ENCODE measurements at places on chromosomes 4 and X. TPM values are rescaled to one million over a fixed set of nuclear protein-coding genes. Genes with fewer than 3 reads are reported as not detected.

Gene CXCL5
- total RNA-seq = 0.40 TPM

Gene ANK2
- 241 TPM for total RNA-seq

Gene BANK1
- 0.61 TPM for total RNA-seq

Gene CDS1
- 9.6 TPM for total RNA-seq

Gene MAGEE1
- total RNA-seq = 7.1 TPM

- peaks cover 16% of the 10 kb centered on the region for H3K4me1 ChIP-seq
- no peaks in the 10 kb centered on the region for H3K36me3 ChIP-seq
- peaks cover 8% of the 10 kb centered on the region for H3K27me3 ChIP-seq
- no peak overlapping the region for H3K27ac ChIP-seq
- peak; percentile 11 for DNase-seq
- no peak overlapping the region for H3K4me3 ChIP-seq
Measured at GRCh38 chrX:69387567-69388487, 116.3 kb upstream of the NALF2 start.

GRCh38 chr4:40232610-40233009 lies 35.8 kb downstream of the RHOH start:
- H3K36me3 ChIP-seq = no peaks in the 10 kb centered on the region
- no peaks in the 10 kb centered on the region for H3K4me1 ChIP-seq
- no peak for DNase-seq
- H3K27me3 ChIP-seq = no peaks in the 10 kb centered on the region
- H3K27ac ChIP-seq = no peak overlapping the region

DNA sequence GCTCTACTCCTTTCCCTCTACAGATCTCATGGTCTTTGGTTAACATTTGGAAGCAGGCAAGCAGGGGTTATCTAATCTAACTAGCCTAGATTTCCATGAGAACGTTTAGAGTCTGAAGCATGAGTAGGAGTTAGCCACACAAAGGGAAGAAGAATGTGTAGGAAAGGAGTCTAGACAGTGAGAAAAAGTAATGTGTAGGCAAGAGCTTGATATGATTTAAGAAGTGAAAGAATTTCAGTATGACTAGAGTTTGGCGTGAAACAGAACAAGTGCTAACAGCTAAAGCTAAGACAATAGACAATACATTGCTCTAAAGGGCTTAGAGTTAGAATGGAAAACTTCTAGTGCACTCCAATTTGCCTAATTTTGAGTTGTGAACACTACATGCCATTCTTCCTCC lies 10.8 kb downstream of the CXCL8 start:
- no peaks in the 10 kb centered on the region for H3K27me3 ChIP-seq
- H3K27ac ChIP-seq = no peak overlapping the region
- no peaks in the 10 kb centered on the region for H3K36me3 ChIP-seq
- H3K4me3 ChIP-seq = no peak overlapping the region
- no peak for DNase-seq

DNA sequence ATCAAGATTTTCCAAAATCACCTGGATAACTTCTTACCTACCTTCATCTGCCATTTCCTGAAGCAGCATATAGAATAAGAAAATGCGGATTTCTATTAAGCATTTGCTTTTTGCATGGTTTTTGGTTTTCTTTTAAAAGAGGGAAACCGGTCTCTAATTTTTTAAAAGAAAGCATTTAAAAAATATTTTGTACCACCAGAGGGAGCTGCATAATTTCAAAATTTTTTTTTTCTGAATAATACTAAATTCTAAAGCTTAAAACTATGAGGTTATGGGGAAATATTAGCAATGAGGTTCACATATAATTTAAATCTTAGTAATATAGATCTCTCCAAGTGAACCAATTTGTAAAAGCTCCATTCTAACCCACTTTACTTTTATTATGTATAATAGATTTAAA lies 137.7 kb upstream of the TENT5D start:
- no peaks in the 10 kb centered on the region for H3K36me3 ChIP-seq
- H3K4me3 ChIP-seq = no peak overlapping the region
- DNase-seq = no peak
- H3K4me1 ChIP-seq = no peaks in the 10 kb centered on the region

DNA sequence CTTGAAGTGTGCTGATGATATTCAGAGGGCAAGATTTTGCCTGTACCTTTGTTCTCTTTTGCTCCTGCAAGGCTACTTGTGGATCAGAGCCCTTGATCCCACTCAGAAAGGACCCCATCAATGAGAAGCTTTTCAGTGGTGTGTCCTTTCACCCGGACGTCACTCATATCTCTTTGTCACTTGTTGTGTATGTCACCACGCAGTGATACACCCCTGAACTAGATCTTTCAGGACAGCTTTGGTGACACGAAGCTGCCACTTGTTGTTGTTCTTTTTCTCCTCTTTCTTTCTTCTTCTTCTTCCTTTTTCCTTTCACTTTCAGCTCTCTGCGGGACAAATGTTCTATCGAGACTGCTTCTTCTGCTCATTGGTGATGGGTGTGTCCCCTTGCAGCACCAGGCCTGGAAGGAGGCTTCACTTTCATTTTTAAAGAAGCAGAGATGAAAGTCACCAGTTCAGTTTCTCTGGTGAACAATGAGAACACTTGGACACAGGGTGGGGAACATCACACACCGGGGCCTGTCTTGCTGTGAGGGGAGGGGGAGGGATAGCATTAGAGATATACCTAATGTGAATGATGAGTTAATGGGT lies 83.6 kb downstream of the NBDY start:
- H3K4me3 ChIP-seq = no peak overlapping the region
- H3K27me3 ChIP-seq = peaks cover 10% of the 10 kb centered on the region
- H3K27ac ChIP-seq = no peak overlapping the region
- no peaks in the 10 kb centered on the region for H3K4me1 ChIP-seq

DNA sequence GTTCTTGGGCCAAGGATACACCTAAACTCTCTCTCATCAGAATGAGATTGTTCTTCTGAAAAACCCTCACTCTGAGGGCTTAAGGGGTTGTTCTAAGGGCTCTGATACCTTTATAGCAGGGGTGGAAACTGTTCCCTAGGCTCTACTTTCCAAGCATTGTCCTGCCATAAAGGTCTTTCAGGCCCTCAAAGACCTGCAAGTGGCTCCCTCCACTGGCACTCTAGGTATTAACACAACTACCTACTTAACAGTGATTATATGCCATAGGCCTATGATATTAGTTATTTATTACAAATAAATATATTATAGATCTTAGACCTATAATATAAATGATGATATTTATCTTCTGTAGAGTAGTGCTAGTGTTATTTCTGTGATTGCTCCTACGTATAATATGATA lies 473.7 kb upstream of the RPS6KA3 start:
- no peak for DNase-seq
- H3K27me3 ChIP-seq = peaks cover 2% of the 10 kb centered on the region
- H3K4me3 ChIP-seq = no peak overlapping the region
- H3K4me1 ChIP-seq = no peaks in the 10 kb centered on the region
- no peaks in the 10 kb centered on the region for H3K36me3 ChIP-seq
- no peak overlapping the region for H3K27ac ChIP-seq

GRCh38 chrX:37302569-37302968 lies 46.6 kb upstream of the PRRG1 start:
- no peaks in the 10 kb centered on the region for H3K4me1 ChIP-seq
- DNase-seq = no peak
- H3K27me3 ChIP-seq = no peaks in the 10 kb centered on the region
- H3K4me3 ChIP-seq = no peak overlapping the region
- no peak overlapping the region for H3K27ac ChIP-seq

DNA sequence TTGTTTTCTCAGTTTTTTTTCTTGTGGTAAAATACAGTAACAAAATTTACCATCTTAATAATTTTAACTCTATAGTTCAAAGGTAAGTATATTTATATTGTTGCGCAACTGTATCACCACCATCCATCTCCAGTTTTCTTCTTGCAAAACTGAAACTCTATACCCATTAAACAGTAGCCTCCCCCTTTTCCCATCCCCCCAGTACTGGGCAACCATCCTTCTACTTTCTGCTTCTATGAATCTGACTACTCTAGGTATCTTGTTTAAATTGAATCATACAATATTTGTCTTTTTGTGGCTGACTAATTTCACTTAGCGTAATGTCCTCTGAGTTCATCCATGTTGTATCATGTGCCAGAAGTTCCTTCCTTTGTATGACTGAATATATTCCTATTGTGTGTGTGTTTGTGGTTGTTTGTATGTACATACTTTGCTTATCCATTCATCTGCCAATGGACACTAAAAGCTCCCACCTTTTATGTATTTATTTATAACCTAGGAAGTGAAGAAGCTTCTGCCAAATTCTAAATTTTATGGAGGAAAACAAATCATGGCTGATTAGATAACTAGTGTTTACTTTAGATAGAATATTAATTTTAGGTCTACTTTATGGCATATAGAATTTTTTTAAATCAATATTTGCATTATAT lies 10.0 kb downstream of the ABHD18 start:
- no peak overlapping the region for H3K4me3 ChIP-seq
- peaks cover 9% of the 10 kb centered on the region for H3K36me3 ChIP-seq
- no peaks in the 10 kb centered on the region for H3K27me3 ChIP-seq
- no peaks in the 10 kb centered on the region for H3K4me1 ChIP-seq
- H3K27ac ChIP-seq = no peak overlapping the region

- H3K27ac ChIP-seq = no peak overlapping the region
- no peak for DNase-seq
- no peaks in the 10 kb centered on the region for H3K36me3 ChIP-seq
Measured at GRCh38 chrX:108186811-108187210, 95.2 kb downstream of the ATG4A start.

- no peaks in the 10 kb centered on the region for H3K27me3 ChIP-seq
- no peak overlapping the region for H3K4me3 ChIP-seq
Measured at GRCh38 chr4:38101563-38101962, 141.4 kb downstream of the PTTG2 start.

DNA sequence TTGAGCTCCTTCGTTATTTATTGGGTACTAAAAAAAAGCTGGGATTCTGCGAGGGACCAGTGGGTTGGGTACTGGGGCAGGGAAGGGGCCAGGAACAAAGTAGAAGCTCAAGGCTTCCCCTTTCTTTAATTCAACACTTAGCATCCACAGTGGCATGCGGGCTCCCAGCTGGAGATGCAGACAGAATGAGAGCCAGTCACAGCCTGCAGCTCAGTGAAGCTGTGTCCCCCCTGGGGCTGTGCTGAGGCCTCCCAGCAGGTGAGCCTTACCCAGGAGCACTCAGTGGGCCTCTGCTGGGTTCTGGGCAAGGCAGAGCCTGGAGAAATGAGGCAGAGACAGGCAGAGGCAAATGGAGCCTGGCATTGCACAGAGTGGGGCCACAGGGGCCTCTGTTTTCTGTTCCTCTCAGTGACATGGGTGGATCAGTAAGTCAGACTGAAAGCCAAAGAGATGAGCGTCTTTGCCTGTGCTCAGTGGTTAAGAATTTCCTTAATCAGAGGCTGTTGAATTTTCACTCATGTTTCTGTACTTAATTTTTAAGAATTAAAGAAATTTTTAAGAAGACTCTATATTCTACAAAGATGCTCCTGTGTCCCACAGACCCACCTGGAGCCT lies 181.4 kb upstream of the RBPJ start:
- no peaks in the 10 kb centered on the region for H3K27me3 ChIP-seq
- peaks cover 8% of the 10 kb centered on the region for H3K4me1 ChIP-seq
- H3K27ac ChIP-seq = no peak overlapping the region

DNA sequence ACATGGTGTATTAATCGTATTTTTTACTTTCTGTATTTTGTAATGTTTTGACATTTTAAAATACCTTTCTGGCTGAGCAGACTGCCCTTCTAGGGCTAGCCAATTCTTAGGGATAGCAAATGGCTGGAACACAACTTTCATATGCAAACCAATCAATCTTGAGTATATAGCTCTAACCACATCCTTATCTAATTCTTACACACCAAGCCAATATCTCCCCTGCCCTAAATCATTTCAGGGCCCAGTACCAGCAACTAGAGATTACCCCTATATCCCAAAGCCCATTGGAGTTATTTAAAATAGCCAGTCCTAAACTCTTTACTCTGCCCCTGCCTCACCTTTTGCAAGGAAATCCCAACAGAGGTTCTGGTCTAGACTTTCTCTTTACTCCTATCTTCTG lies 58.3 kb downstream of the INTS12 start:
- no peaks in the 10 kb centered on the region for H3K4me1 ChIP-seq
- H3K27ac ChIP-seq = no peak overlapping the region
- no peaks in the 10 kb centered on the region for H3K36me3 ChIP-seq
- H3K4me3 ChIP-seq = no peak overlapping the region

DNA sequence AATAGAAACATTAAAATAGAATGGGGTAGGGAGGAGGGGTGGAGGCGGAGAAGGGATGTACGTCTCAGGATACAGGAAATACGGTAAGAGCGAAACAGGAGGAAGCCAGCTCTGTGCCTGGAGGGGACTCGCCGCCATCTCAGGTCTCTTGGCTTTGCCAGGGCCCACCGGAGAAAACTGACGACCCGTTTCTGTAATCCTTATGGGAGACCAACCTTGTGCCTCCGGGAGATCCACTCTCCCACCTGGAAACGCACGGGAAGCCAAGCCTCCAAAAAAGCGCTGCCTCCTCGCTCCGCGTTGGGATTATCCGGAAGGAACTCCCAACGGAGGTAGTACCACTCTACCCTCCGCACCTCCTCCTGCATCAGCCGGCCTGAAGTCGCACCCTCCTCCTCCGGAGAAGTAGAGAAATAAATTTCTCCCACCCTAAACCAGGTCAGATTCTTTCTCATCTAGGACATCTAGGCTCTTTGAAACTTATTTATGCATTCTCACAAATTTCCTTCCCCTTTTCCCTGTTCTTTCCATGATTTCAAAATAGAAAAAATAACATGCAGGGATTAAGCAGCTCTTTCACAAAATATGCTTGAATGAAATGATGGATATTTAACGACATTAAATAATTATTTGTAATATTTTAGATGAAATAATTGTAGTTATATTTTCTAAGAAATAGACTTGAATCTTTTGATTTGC lies at the start of gene NBDY:
Gene NBDY, plus strand, starts transcription at position 92 of the 699 bp plus-strand sequence. Its CDS starts 111 bp downstream, at position 203.
- DNase-seq = peak; percentile 86
- H3K4me3 ChIP-seq = peak within 1 kb of the TSS; percentile 53
- no peaks in the 10 kb centered on the region for H3K4me1 ChIP-seq
